ENCODE measurements at places on chromosomes 1 and 21.

DNA sequence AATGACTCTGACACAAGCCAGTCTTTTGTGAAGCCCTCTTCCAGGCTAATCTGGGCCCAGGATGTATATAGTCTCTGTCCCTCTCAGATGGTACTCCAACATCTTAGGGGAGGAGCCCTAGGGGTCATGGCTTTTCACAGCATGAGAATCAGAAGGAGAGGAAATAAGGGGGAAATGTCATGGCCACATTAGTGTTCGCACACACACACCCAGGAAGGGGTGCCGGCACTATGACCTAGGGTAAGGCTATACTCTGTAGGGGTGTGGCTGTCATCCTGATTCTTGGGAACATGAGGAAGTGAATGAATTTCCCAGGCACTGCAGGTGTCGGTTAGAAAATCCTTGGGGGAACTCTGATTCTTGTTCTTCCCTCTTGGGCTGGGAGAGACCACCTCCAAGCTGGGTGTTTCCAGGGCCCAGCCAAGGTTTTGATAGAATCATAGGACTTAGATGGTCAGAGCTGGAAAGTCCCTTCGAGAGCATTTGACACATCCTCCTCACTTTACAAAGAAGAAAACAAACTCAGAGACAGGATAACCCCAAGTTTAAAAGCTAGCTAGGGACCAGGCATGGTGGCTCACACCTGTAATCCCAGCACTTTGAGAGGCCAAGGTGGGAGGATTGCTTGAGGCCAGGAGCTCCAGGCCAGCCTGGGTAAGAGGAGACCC is 22.0 kb downstream of the GFI1 start:
- DNase-seq = no peak

- no peak for DNase-seq
Measured at GRCh38 chr1:9275161-9275560, 17.5 kb upstream of the SPSB1 start.

GRCh38 chr1:172085317-172085716 is 244.0 kb downstream of the DNM3 start:
- DNase-seq = no peak

GRCh38 chr1:36351227-36351977 is 28.0 kb upstream of the EVA1B start:
- DNase-seq = no peak

DNA sequence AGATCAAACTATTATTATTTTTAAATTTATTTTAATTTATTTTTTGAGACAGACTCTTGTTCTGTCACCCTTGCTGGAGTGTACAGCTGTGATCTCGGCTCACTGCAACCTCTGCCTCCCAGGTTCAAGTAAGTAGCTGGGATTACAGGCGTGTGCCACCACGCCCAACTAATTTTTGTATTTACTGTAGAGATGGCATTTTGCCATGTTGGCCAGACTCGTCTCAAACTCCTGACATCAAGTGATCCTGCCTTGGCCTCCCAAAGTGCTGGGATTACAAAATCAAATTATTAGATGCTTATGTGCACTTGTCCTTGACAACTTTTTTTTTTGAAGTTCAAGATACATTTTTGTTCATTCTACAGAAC is 15.4 kb downstream of the LIN9 start:
- DNase-seq = no peak

- DNase-seq = no peak
Measured at GRCh38 chr1:201259476-201260235, 23.6 kb upstream of the PKP1 start.

- no peak for DNase-seq
Measured at GRCh38 chr1:228446852-228447251, 30.2 kb upstream of the TRIM17 start.

- peak; percentile 29 for DNase-seq
Measured at GRCh38 chr1:193417945-193418744, 231.7 kb upstream of the B3GALT2 start.

DNA sequence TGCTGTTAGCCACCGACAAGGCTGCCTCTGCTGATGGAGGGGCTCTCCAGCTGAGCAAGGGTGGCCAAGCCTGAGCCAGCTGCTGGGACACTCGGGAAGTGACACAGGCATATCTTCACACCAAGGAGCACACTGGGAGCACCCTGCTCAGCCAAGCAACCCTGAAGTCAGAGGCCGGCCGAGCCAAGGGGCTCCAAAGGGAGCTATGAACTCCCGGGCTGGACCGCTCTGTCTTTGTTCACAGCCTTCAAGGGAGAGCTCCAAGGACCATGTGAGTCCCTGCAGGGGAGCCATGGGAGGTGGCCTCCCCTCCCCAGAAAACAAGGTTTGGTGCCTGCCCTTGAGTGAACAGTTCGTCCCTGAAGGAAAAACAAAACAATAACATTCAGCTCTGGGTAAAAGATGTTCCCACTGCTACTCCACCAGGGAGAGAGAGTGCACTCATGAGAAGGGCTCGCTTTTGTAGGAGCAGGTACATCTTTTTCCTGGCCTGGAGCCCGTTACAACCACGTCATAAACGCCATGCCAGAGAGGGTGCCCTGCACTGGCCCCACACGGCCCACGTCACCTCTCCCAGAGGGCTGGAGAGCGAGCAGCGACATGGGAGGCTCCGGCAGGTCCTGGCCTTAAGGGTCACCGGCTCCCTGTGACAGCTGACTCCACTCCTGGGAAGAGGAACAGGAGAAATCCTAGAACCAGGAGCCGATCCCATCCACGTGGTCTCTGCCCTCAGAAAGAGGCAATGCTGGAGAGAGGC is 56.3 kb upstream of the SLC25A33 start:
- DNase-seq = no peak

DNA sequence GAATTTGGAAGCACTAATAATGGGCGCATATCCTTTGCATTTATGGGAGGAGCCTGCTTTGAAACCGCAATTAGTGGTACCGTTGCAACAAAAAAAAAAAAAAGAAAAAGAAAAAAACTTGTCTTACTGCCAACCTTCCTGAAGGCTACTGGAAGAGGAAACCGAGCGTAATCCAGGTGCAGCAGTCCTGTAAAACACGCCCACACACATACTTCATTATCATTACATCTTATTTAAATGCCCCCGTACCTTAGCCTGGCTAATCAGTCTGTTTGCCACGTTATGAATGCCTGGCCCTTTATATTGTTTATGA is 686 bp upstream of the ZNF281 start:
- DNase-seq = no peak

GRCh38 chr1:78247079-78247478 is 201.3 kb downstream of the GIPC2 start:
- DNase-seq = no peak

- DNase-seq = no peak
Measured at GRCh38 chr1:206563367-206564207, 48.7 kb downstream of the EIF2D start.

GRCh38 chr1:119815361-119815760 is 4.1 kb upstream of the REG4 start:
- DNase-seq = no peak

DNA sequence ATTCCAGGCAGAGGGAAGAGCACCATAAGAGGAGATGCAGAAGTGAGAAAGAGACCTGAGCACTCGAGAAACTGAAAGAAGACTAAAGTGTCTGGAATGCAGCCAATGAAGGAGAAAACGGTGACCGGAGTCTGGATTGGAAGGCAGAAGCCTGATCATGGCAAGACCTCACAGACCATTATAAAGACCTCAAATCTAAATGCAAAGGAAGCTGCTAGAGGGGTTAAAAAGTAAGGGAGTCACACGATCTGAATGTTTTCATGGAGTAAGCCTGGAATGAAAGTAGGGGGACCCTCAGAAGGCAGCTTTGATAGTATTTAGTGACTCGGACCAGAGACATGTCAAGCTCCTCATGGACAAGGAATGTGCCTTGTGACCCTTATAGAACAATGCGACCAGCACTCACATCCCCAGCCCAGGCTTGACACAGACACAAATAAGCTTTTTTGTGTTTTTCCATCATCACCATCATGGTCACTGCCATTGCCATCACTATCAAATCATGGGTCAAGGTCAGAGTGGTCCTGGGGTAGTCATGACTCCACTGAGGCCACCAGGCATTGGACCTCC is 183.6 kb downstream of the SEC16B start:
- no peak for DNase-seq

GRCh38 chr1:237032029-237032428 is 10.0 kb upstream of the RYR2 start:
- DNase-seq = no peak
